ENCODE measurements at places on chromosomes 1 and 21.

GRCh38 chr1:155622191-155622590 is 12.2 kb downstream of the MSTO1 start:
- no peak for DNase-seq

GRCh38 chr1:13901039-13901438 is 201.1 kb downstream of the PRDM2 start:
- DNase-seq: no peak

- no peak for DNase-seq
These were observed 30.6 kb downstream of the RGS2 start for GRCh38 chr1:192839162-192840066.

GRCh38 chr1:152036267-152037216 is at the start of gene S100A11:
Gene S100A11 (minus strand): TSS chr1:152037004. CDS start chr1:152036915, 89 bp downstream.
- DNase-seq: peak; percentile 92

- DNase-seq: no peak
These were observed 108.6 kb downstream of the ZBTB18 start for GRCh38 chr1:244159646-244160045.

GRCh38 chr1:8406960-8407359 is 89.0 kb downstream of the SLC45A1 start:
- no peak for DNase-seq

DNA sequence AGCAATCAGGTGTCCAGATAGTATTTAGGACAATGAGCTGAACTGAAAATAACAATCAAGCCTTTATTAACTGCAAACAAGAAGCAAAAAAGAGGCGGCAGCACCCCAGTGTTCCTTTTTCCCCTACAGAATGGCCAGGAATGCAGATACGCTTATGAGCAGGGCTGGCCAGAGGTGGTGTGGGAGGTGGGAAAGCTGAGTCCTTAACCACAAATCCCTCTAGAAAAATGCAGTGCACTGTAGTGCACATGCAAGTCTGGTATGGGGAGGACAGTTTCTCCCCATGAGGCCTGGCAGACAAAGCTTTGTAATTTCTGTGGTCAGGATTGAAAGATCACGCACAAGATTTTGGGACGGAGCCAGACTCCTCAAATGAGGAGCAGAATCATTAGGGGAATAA is 10.7 kb upstream of the IFNAR1 start:
- no peak for DNase-seq

- no peak for DNase-seq
These were observed 70.1 kb downstream of the EPHB2 start for GRCh38 chr1:22780696-22781095.

DNA sequence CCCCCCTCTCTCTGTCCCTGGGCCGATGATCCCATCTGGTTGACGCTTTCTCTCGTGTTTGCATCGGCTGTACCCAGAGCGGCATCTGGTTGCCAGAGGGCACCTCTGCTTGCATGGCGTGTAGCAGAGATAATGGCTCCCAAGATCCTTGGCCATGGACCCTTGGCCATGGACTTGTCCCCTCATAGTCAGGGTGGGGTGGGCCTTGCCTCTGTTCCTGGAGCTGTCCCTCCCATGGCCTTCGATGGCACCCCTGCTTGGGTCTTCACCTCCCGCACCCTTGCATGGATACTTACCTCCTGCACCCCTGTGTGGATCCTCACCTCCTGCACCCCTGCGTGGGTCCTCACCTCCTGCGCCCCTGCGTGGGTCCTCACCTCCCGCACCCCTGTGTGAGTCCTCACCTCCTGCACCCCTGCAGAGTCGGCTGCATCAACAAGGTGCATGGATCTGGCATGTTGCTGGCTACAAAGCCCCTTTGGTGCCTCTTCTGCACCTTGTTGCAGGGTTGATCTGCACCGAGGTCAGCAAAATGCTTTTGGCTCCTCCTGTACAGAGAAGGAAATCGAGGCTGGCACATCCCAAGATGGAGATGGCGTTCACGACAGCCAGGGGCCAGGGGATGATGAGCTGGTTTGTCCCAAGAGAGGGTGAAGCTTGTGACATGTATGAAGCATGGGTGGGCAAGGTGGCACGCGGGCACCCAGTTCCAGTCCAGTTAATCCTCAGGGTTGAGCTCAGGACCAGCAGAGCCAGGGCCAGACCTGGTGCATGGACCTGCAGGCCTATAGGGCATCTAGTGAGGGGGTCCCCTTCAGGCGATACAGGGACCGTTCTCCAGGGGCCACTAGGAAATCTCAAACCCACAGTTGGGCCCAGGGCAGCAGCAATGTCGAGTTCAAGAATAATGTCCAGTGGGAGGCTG is 46.1 kb upstream of the C1orf174 start:
- no peak for DNase-seq

DNA sequence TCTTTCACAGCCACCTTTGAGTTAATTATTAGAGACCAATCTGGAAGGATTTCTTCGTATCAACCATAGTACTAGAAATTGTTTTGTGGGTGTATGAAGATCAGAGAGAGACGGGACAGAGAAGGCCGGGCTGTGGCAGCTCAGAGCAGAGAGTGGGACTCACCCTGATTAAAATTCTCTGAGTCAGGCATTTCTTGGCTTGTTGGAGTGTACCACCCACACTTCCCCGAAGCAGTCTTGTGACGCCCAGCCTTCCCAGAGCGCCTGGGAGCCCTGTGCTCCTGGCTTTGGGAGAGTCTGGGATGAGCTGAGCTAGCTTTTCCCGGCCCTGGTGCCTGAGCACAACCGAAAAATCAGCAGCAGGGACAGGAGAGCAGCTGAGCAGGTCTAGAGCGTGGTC is 19.4 kb downstream of the PLEKHM2 start:
- DNase-seq: peak; percentile 69

DNA sequence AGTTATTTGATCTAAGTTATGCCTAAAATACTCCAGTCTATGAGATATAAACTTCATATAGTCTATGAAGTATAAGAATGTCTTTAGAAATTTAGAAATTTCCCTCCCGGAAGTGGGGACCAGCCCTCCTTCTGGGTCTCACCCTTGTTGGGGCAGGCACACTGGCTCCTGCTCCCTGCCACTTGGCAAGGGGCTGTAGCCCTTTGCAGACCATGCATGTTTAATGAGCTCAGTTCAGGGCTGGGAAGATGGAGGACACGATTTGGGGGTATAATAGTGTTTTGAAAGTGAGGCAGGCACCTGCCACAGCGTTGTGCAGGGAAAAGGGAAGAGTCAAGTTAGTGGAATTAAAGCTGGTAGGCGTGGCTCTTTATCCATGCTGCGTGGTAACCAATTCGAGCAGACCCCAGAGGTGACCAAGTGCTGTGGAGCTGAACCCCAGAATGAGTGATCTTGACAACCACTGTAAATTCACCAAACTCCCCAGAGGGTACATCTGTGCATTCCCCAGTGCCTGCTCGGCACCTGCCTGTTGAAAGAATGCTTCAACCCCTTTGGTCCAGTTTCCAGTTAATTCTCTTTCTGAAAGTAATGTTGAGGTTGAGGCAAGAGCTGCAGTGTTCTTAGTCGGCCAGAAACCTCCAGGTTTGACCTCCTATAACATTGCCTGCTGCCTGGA is 79.6 kb downstream of the DOP1B start:
- DNase-seq: no peak

DNA sequence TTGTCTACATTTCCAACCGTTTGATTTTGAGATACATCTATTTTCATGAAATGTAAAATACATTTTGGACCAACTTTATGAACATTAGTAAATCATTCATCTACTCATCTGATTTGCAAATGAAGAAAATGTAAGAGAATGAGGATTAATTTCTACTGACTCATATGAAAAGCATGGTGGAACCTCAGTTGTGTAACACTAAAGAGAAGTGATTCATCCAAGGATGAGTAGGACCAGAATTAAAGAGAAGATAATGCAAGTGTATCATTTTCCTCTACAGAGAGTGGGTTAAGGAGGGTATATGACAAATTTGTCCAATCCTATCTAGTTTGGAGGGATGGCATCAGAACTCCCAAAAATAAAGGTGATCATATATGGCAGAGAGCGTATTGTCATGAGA is 1967.6 kb downstream of the MRPL39 start:
- DNase-seq: no peak

GRCh38 chr1:245118806-245119205 is 36.0 kb upstream of the KIF26B start:
- no peak for DNase-seq

DNA sequence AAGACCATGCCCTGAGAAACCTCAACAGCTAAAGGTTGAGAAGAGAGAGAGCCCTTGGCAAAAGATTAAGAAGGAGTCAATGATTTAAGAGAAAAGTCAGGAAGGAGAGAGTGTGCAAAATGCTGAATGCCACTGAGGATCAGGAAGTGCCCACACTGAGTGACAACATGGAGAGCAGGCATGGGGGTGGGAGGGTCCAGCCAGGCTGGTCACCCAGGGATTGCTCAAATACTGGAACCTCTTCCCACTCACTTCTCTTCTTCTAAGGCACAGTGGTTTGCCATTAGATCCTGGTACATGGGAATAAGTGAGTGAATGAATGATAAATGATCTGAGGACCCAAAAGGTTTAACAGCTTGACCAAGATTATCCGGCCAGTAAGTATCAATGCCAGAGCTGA is 11.1 kb downstream of the PRR9 start:
- DNase-seq: no peak

DNA sequence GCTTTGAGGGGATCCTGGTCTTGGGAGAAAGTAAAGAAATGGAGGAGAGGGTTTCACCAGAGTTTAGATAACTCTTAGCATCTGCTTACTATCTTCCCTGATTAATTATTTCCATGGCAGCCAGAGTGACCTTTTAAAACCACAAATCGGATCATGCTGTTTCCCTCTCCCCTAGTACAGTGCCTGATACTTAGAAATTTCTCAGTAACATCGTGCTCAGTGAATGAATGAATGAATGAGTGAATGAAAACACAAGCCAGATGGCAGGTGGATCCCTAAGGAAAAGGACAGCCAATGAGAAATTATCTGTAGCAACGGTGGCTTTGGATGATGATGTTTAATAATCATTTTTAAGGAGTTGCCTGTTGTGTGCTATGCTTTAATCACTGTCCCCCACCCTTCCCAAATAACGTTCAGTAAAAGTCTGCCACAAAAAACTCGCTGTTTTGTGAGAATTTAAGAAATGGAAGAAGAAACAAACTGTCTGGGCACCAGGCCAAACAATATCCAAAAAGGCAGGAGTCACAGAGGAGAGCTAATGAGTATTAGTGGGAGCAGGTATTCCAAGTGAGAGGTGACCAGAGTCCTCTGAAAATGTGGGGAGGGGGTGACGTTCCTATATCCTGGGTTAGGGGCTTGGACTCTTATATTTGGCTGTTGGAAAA is 737 bp upstream of the SMAP2 start:
- DNase-seq: no peak

GRCh38 chr1:78079580-78079979 is 33.8 kb downstream of the GIPC2 start:
- DNase-seq: no peak

- peak; percentile 51 for DNase-seq
These were observed 361.0 kb downstream of the ADGRL2 start for GRCh38 chr1:82161700-82162141.

- no peak for DNase-seq
These were observed 189.1 kb downstream of the FMN2 start for GRCh38 chr1:240280560-240281322.

GRCh38 chr1:234927312-234927970 is 201.2 kb downstream of the TOMM20 start:
- DNase-seq: peak; percentile 25

Measured in right forelimb (tissue), 1 donor.